ENCODE measurements at places on chromosomes 7 and 10. TPM values are rescaled to one million over a fixed set of nuclear protein-coding genes. Genes with fewer than 3 reads are reported as not detected.

RBP4 gene
- total RNA-seq: not detected

BAIAP2L1 gene
- total RNA-seq: 8.1 TPM

DGKB gene
- total RNA-seq: not detected

CHCHD3 gene
- total RNA-seq: 53.6 TPM

CPED1 gene
- total RNA-seq: 0.09 TPM

AKR1C4 gene
- not detected for total RNA-seq

CCDC3 gene
- 0.07 TPM for total RNA-seq

ZNF425 gene
- total RNA-seq: 1.4 TPM

CALD1 gene
- 0.33 TPM for total RNA-seq

CFAP46 gene
- 3.7 TPM for total RNA-seq

FRA10AC1 gene
- 24.8 TPM for total RNA-seq

NEBL gene
- total RNA-seq: not detected

KEL gene
- total RNA-seq: 0.37 TPM

CUEDC2 gene
- 43.7 TPM for total RNA-seq

TMEM140 gene
- 18.6 TPM for total RNA-seq

NUTM2B gene
- total RNA-seq: 0.80 TPM

CHAT gene
- total RNA-seq: not detected

CALHM3 gene
- not detected for total RNA-seq

FAM180A gene
- not detected for total RNA-seq

Measured in activated B cell treated with CpG ODN at 0.5 μM for 24 hours (primary cell).